Fibroblast of lung (primary cell): ENCODE measurements at places on chromosomes 3 and 15.

- no peaks in the 10 kb centered on the region for H3K27me3 ChIP-seq
- DNase-seq: no peak
- no peaks in the 10 kb centered on the region for H3K4me1 ChIP-seq
- no peak overlapping the region for H3K4me3 ChIP-seq
- no peak overlapping the region for H3K27ac ChIP-seq
- no peaks in the 10 kb centered on the region for H3K36me3 ChIP-seq
These were observed 1286.7 kb downstream of the ROBO1 start for GRCh38 chr3:78481050-78481449.

DNA sequence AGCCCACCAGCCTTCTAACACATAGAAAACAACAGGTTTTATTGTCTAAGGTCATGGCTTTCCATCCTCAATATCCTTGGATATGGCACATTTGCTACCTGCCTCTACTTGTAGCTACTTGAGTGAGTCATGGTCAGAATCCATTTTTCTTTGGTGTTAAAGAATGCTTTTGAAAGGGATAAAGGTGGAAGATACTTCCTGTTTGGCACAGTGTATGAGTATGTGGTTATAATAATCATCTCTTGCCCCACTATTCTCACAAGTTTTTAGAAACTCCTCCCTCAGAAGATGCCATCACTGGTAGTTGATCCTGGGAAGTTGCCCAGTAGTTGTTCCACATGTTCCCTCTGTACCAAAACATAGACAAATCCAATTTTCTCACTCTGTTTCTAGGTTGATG is 508.6 kb upstream of the IL12A start:
- peaks cover 6% of the 10 kb centered on the region for H3K27me3 ChIP-seq
- no peak overlapping the region for H3K27ac ChIP-seq
- H3K4me1 ChIP-seq: no peaks in the 10 kb centered on the region
- H3K4me3 ChIP-seq: no peak overlapping the region
- no peaks in the 10 kb centered on the region for H3K36me3 ChIP-seq

DNA sequence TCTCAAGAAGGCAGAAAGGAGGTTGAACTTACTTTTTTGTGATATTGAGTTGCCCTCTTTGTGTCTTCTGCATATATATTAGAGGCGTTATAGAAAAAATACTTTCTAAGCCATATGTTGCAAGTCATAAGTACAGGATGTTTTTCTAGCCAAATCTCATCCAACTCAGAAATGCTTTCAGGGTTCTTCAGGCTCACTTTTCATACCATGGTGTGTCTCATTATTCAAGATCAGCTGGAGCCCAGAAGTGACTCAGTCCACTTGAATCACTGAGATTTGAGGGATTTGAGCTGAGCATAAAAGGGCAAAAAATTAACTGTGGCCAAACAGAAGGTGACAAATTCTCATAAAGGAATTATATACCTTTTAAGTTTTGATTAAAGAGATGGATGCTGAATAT is 157.3 kb downstream of the WNT5A start:
- peak; percentile 87 for DNase-seq
- H3K27me3 ChIP-seq: no peaks in the 10 kb centered on the region
- peaks cover 18% of the 10 kb centered on the region for H3K4me1 ChIP-seq
- no peaks in the 10 kb centered on the region for H3K36me3 ChIP-seq

GRCh38 chr3:60445446-60445845 is 805.8 kb downstream of the FHIT start:
- no peak for DNase-seq
- H3K4me1 ChIP-seq: no peaks in the 10 kb centered on the region
- H3K4me3 ChIP-seq: no peak overlapping the region
- no peak overlapping the region for H3K27ac ChIP-seq
- no peaks in the 10 kb centered on the region for H3K36me3 ChIP-seq
- no peaks in the 10 kb centered on the region for H3K27me3 ChIP-seq

- no peaks in the 10 kb centered on the region for H3K4me1 ChIP-seq
- no peaks in the 10 kb centered on the region for H3K27me3 ChIP-seq
- no peak overlapping the region for H3K27ac ChIP-seq
- no peak for DNase-seq
- no peak overlapping the region for H3K4me3 ChIP-seq
These were observed 239.1 kb downstream of the MCTP2 start for GRCh38 chr15:94470492-94470891.

GRCh38 chr15:66233487-66234415 is 19.8 kb downstream of the MEGF11 start:
- no peaks in the 10 kb centered on the region for H3K36me3 ChIP-seq
- H3K4me1 ChIP-seq: no peaks in the 10 kb centered on the region
- H3K27me3 ChIP-seq: peaks cover 12% of the 10 kb centered on the region
- DNase-seq: peak; percentile 11
- H3K27ac ChIP-seq: no peak overlapping the region
- H3K4me3 ChIP-seq: no peak overlapping the region
